ENCODE measurements at places on chromosomes 6 and 20.

- DNase-seq = no peak
- H3K27ac ChIP-seq = no peak overlapping the region
- peaks cover 3% of the 10 kb centered on the region for H3K27me3 ChIP-seq
- H3K4me1 ChIP-seq = peaks cover 8% of the 10 kb centered on the region
- H3K36me3 ChIP-seq = no peaks in the 10 kb centered on the region
Measured at GRCh38 chr20:43931976-43932375, 17.3 kb downstream of the TOX2 start.

- no peak for DNase-seq
- H3K27ac ChIP-seq = no peak overlapping the region
- H3K4me3 ChIP-seq = no peak overlapping the region
Measured at GRCh38 chr20:58712806-58713731, 20.5 kb downstream of the NPEPL1 start.

- H3K4me1 ChIP-seq = no peaks in the 10 kb centered on the region
- H3K27me3 ChIP-seq = peaks cover 7% of the 10 kb centered on the region
- no peak overlapping the region for H3K27ac ChIP-seq
Measured at GRCh38 chr20:38771621-38772020, 23.4 kb downstream of the ACTR5 start.

DNA sequence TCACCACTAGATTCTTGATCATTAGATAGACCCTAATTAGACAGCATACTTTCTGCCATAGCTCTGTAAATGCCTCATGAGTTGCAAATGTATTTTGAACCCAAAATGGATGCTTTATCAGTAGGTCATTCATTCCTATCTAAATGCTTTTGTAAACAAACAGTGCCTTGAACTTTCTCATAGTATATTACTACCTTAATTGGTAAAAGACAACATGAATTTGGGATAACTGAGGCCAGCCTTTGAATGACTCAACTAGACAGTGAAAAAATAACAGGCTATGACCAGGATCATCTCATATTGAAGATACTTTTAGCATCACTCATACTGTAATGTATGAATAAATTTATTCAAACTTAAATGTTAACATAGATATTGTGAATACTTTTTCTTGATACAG lies 37.0 kb upstream of the PRL start:
- H3K4me3 ChIP-seq = no peak overlapping the region
- no peak overlapping the region for H3K27ac ChIP-seq
- H3K27me3 ChIP-seq = no peaks in the 10 kb centered on the region
- DNase-seq = no peak
- peaks cover 7% of the 10 kb centered on the region for H3K4me1 ChIP-seq
- no peaks in the 10 kb centered on the region for H3K36me3 ChIP-seq

GRCh38 chr6:84967389-84967788 lies 203.0 kb upstream of the TBX18 start:
- H3K4me3 ChIP-seq = no peak overlapping the region
- H3K27me3 ChIP-seq = peaks cover 5% of the 10 kb centered on the region
- no peak for DNase-seq
- H3K27ac ChIP-seq = no peak overlapping the region
- H3K36me3 ChIP-seq = peaks cover 13% of the 10 kb centered on the region

DNA sequence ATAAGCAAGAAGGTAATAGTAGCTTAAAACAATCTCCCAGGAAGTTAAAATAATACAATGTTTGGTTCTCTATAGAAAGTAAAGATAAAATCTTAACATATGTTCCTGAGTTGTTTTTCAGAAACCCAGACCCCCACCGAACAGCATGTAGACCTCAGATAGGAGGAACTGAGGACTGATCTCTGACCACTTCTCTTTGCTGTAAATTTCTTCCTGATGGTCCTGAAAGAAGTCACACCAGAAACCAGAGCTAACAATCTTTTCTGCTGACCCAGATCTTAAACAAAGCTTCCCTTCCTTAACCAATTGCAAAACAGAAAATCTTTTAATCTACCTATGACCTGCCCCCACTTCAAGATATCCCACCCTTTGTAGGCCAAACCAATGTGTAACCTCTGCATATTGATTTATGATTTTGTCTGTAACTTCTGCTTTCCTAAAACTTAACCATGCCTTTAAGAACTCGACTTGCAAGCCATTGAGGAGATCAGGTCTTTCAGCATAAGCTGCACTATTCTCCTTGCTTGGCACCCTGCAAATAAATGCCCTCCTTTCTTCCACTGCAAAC lies 21.9 kb upstream of the BEND6 start:
- H3K36me3 ChIP-seq = no peaks in the 10 kb centered on the region
- H3K27ac ChIP-seq = no peak overlapping the region
- DNase-seq = no peak
- no peaks in the 10 kb centered on the region for H3K4me1 ChIP-seq

DNA sequence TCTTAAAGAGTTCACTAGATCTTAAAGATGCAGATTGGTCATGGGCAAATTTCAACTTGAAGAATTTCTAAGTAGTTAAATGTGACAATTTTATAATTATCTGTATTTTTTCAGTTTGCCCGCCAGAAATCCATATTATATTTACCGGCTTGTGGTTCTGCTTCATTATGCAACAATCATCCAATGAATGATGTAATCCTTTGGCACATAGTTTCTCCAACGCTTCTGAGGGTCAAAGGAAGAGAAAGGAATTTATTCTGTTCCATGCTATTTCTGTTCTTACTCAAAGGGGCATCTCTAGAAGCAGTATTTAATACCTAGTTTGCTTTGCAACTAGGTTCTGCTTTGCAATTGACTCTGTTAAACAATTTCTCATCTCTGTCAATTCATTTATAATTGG lies 359.3 kb upstream of the PLCB4 start:
- DNase-seq = no peak
- no peak overlapping the region for H3K4me3 ChIP-seq

- H3K27me3 ChIP-seq = no peaks in the 10 kb centered on the region
- H3K36me3 ChIP-seq = no peaks in the 10 kb centered on the region
Measured at GRCh38 chr20:33604991-33605370, 57.1 kb upstream of the C20orf144 start.

GRCh38 chr6:37928217-37928616 lies 108.7 kb downstream of the ZFAND3 start:
- H3K36me3 ChIP-seq = no peaks in the 10 kb centered on the region
- DNase-seq = no peak
- H3K27me3 ChIP-seq = no peaks in the 10 kb centered on the region
- no peak overlapping the region for H3K4me3 ChIP-seq
- H3K4me1 ChIP-seq = peaks cover 9% of the 10 kb centered on the region

GRCh38 chr6:139051396-139052060 lies 23.0 kb downstream of the ABRACL start:
- H3K36me3 ChIP-seq = no peaks in the 10 kb centered on the region
- no peaks in the 10 kb centered on the region for H3K4me1 ChIP-seq
- no peaks in the 10 kb centered on the region for H3K27me3 ChIP-seq
- no peak overlapping the region for H3K4me3 ChIP-seq

DNA sequence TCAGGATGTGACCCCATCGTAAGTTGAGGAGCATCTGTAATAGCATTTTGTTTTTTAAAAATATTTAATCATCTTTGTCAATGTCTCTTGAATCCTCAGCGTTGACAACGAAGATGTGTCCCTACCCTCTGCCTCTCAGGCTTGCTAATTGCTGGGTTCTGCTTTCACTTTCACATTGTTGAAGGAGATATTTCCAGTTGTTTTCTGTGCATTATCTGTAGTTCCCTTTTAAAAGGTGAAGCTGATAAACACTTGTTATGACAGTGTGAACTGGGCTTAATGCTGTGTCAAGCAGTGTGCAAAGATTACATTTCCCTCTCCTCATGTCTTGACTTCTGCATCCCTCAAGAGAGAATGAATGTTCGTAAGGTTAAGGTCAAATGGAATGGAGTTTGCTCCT lies 54.9 kb downstream of the CSE1L start:
- H3K4me3 ChIP-seq = no peak overlapping the region
- DNase-seq = no peak
- H3K4me1 ChIP-seq = no peaks in the 10 kb centered on the region
- no peak overlapping the region for H3K27ac ChIP-seq

- H3K4me1 ChIP-seq = no peaks in the 10 kb centered on the region
- H3K36me3 ChIP-seq = no peaks in the 10 kb centered on the region
- no peak for DNase-seq
Measured at GRCh38 chr6:51045548-51045947, 226.9 kb downstream of the TFAP2B start.

DNA sequence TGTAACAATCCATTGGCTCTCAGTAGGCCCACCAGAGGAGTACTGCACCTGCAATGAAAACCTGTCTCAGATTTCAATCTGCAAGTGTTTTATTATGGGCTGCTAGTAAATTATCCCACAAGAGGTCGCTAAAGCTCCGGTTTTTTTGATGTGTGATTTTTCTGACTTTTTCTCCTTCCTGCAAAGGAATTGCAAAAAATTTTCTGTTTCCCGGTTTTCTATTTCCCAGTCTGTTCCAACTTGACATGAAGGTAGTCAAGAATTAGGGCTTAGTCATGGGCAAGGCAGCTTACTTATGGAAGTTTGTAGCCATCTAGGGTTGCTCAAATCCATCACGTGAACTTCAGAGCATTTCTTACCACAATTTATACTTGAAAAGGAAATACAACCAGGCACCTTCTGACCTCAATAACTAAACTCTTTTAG lies 38.5 kb upstream of the AHI1 start:
- no peak overlapping the region for H3K4me3 ChIP-seq
- H3K4me1 ChIP-seq = no peaks in the 10 kb centered on the region
- no peak overlapping the region for H3K27ac ChIP-seq
- peaks cover 5% of the 10 kb centered on the region for H3K36me3 ChIP-seq
- DNase-seq = no peak

- H3K27ac ChIP-seq = no peak overlapping the region
- peaks cover 2% of the 10 kb centered on the region for H3K27me3 ChIP-seq
- no peak overlapping the region for H3K4me3 ChIP-seq
- H3K36me3 ChIP-seq = no peaks in the 10 kb centered on the region
- no peak for DNase-seq
- H3K4me1 ChIP-seq = no peaks in the 10 kb centered on the region
Measured at GRCh38 chr6:71678091-71678490, 208.3 kb upstream of the RIMS1 start.

- DNase-seq = no peak
- H3K36me3 ChIP-seq = no peaks in the 10 kb centered on the region
- peaks cover 5% of the 10 kb centered on the region for H3K27me3 ChIP-seq
Measured at GRCh38 chr20:43721097-43721428, 5.7 kb downstream of the GTSF1L start.

DNA sequence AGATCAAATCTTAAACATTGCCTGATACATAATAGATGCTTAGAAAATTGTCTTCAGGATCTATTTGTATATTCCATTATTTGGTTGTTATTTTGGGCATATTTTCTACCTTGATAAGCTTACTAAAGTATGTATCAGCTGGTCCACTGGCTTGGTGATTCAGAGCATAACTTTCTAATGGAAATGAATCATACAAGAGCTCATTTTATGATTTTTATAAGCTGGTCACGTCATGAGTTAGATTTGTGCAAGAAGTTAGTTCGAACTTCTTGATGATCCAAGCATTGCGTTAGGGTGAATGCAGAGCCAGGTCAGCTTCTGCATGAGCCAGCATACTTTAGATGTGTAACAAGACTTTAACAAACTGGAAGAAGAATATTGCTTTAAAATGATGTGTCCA lies 144.5 kb upstream of the FLRT3 start:
- H3K4me1 ChIP-seq = no peaks in the 10 kb centered on the region
- no peak overlapping the region for H3K27ac ChIP-seq
- H3K36me3 ChIP-seq = no peaks in the 10 kb centered on the region
- no peaks in the 10 kb centered on the region for H3K27me3 ChIP-seq

- H3K4me3 ChIP-seq = no peak overlapping the region
- H3K4me1 ChIP-seq = peaks cover 7% of the 10 kb centered on the region
- no peaks in the 10 kb centered on the region for H3K36me3 ChIP-seq
- H3K27me3 ChIP-seq = peaks cover 3% of the 10 kb centered on the region
Measured at GRCh38 chr6:39209360-39209811, 19.9 kb downstream of the KCNK5 start.

- H3K4me3 ChIP-seq = peak overlapping the region; percentile 81
- H3K4me1 ChIP-seq = peaks cover 80% of the 10 kb centered on the region
- H3K36me3 ChIP-seq = peaks cover 14% of the 10 kb centered on the region
Measured at GRCh38 chr6:105326833-105327770, 75.8 kb downstream of the PREP start.

- H3K27me3 ChIP-seq = no peaks in the 10 kb centered on the region
- no peak for DNase-seq
- H3K27ac ChIP-seq = no peak overlapping the region
- H3K36me3 ChIP-seq = no peaks in the 10 kb centered on the region
Measured at GRCh38 chr20:56391596-56392131, 351 bp downstream of the AURKA start.

- no peak overlapping the region for H3K4me3 ChIP-seq
- H3K4me1 ChIP-seq = peaks cover 6% of the 10 kb centered on the region
- peaks cover 1% of the 10 kb centered on the region for H3K27me3 ChIP-seq
- no peaks in the 10 kb centered on the region for H3K36me3 ChIP-seq
- no peak overlapping the region for H3K27ac ChIP-seq
Measured at GRCh38 chr6:36612101-36612625, 18.0 kb downstream of the SRSF3 start.

DNA sequence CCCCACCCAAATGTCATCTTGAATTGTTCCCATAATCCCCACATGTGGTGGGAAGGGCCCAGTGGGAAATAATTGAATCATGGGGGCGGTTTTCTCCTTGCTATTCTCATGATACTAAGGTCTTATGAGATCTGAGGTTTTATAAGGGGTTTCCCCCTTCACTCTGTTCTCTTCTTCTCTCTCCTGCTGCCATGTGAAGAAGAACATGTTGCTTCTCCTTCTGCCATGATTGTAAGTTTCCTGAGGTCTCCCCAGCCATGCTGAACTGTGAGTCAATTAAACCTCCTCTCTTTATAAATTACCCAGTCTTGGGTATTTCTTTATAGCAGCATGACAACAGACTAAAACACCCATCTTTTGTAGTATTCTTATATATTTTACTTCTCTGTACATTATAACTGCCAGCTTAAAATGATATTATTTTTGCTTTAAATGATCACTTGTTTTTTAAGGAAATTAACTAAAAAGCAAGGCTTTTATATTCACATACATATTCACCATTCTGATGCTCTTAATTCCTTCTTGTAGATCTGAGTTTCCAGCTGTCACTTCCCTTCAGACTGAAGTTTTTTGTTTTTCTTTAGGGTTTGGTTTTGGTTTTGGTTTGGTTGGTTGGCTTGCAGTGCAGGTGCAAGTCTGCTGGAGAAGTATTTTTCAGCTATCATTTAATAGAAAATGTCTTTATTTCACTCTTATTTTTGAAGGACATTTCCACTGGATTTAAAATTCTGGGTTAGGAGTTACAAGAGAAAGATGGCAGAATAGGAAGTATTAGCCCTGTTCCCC lies 4.6 kb upstream of the ZSCAN31 start:
- H3K4me3 ChIP-seq = no peak overlapping the region
- no peaks in the 10 kb centered on the region for H3K36me3 ChIP-seq
- H3K27ac ChIP-seq = no peak overlapping the region
- DNase-seq = no peak
- no peaks in the 10 kb centered on the region for H3K4me1 ChIP-seq

GRCh38 chr20:18254615-18255014 lies 33.7 kb upstream of the ZNF133 start:
- DNase-seq = no peak
- no peaks in the 10 kb centered on the region for H3K36me3 ChIP-seq

DNA sequence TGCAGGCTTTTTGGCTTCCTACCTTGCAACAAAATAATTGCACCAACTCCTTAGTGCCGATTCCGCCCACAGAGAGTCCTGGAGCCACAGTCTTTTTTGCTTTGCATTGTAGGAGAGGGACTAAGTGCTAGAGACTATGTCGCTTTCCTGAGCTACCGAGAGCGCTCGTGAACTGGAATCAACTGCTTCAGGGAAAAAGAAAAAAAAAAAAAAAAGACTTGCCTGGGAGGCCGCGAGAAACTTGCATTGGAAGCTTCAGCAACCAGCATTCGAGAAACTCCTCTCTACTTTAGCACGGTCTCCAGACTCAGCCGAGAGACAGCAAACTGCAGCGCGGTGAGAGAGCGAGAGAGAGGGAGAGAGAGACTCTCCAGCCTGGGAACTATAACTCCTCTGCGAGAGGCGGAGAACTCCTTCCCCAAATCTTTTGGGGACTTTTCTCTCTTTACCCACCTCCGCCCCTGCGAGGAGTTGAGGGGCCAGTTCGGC lies 420 bp downstream of the SOX4 start:
- no peak for DNase-seq
- H3K36me3 ChIP-seq = peaks cover 16% of the 10 kb centered on the region

Measured in glutamatergic neuron (in vitro differentiated cells).